ENCODE measurements at places on chromosomes 3 and 15.

GRCh38 chr15:66400351-66400774 is 13.7 kb downstream of the MAP2K1 start:
- DNase-seq: no peak

DNA sequence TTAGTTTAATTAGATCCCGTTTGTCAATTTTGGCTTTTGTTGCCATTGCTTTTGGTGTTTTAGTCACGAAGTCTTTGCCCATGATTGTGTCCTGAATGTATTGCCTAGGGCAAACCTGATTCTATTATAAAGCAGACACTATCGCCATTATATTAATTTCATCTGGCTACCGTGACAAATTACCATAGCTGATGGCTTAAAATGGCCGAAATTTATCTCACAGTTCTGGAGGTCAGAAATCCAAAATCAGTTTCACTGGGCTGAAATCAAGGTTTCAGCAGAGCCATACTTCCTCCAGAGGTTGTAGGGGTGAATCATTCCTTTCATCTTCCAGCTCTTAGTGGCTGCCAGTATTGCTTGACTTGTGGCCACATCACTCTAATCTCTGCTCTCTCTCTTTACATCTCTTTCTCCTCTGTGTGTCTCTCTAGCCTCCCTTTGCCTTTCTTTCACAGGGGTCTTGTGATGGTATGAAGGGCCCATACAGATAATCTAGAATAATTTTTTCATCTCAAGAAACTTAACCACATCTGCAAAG is 31.7 kb upstream of the FRMD4B start:
- DNase-seq: no peak

DNA sequence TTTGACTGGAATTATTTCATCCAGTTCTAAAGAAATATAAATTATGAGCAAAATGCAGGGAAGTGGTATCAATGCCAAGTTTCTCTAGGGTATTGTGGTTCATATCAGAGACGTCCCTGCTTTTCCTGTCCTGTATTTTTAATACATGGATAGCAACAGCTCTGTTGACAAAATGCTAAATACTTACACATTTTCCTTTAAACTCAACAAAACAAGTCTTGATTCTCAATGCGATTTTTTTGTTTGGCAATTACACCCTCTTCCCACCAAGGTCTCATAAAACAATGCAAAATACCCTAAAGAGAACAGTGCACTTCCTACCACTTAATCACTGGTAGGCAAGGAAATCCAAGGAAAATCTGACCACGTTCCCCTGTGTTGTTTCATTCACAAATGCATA is 120.0 kb downstream of the DUT start:
- no peak for DNase-seq

DNA sequence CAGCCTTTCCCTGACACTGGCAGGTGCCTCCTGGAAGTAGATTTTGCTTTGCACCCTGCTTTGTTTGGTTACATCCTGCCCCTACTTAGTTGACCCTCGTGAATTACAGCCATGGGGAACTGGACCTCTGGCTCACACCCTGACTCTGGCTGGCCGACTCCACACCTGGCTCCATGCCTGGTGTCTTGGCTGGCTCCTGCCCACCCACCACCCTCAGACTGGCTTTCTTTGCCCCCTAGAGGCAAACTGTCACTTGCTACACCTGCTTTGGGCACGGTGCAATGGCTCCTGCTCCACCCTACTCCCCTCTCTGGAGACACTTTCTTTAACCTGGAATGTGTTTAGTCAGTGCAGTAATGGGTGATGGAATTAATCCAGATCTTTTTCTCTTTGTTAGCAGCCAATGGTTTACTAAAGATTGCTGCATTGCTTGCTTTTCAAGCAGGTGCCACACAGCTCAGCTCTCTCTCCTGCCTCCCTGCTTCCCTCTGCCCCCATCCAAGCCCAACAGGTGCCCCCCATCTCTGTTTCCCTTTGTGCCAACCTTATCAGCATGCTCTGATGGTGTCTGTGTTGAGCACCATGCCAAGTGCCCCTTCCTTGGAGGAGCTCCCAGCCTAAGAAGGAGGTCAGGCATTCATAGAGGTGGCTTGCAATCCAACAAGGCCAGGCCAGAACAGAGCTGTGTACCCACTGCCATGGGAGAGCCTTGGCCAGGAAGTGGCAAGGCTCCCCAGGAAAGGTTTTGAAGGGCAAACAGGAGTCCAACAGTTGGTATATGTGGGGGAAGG is 38.4 kb downstream of the RASGRF1 start:
- no peak for DNase-seq

- DNase-seq: no peak
These were observed 4.4 kb upstream of the SNX22 start for GRCh38 chr15:64146885-64147681.

Data from stimulated activated CD4-positive, alpha-beta T cell treated with anti-CD3 and anti-CD28 coated beads, Interleukin-1b, Interleukin-23, amount 100 ng/mL, for 24 hours (primary cell).